Suprapubic skin (tissue), 4 donors: ENCODE measurements at places on chromosomes 3 and 15. TPM values are rescaled to one million over a fixed set of nuclear protein-coding genes. Genes with fewer than 3 reads are reported as not detected.

FANCD2OS gene
- total RNA-seq = not detected

GRCh38 chr3:155737844-155738460 is 6.9 kb downstream of the PLCH1 start:
- DNase-seq = no peak

CFAP100 gene
- total RNA-seq = not detected

GRCh38 chr3:65938676-65939075 is 100.0 kb downstream of the MAGI1 start:
- DNase-seq = no peak

CYP1A2 gene
- not detected for total RNA-seq

GRCh38 chr15:88835119-88835518 is 31.9 kb downstream of the ACAN start:
- no peak for DNase-seq

DNA sequence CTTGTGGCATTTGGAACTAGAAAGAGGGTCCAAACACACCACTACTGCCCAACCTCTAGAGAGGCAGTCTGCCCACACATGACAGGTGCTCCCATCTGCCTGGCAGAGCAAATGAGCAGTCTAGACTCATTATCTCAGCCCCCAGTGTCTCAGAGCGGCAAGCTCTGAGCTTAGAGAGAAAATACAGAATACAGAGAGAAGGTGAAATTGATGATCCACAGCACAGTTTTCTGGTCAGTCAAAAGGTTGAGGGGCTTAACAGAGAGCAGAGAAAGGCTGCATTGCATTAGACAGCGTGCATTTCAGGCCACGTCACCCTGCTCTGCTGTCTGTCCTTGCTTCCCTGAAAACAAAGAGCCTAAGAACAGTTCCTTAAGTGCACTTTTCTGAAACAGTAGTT is 135.1 kb downstream of the KCNMB2 start:
- DNase-seq = no peak

DNA sequence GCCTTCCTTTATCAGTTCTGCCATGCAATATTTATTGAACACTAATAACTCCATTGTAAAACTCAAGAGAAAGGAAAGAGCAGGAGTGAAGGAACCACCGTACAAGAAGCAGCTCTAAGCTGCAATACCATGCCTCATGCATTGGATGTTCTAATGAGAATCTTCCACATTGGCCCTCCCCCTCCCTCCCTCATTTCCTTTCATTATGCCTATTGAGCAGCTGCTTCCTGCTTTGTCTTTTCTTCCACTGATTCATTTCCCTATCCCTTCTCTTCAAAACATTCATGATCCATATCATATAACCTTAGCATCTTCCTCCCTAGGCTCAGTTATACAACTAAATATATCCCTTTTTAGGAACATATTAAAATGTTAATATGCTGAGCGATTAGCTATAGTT is 698.7 kb upstream of the GOLIM4 start:
- DNase-seq = no peak

CFAP20DC gene
- total RNA-seq = 2.3 TPM

DNA sequence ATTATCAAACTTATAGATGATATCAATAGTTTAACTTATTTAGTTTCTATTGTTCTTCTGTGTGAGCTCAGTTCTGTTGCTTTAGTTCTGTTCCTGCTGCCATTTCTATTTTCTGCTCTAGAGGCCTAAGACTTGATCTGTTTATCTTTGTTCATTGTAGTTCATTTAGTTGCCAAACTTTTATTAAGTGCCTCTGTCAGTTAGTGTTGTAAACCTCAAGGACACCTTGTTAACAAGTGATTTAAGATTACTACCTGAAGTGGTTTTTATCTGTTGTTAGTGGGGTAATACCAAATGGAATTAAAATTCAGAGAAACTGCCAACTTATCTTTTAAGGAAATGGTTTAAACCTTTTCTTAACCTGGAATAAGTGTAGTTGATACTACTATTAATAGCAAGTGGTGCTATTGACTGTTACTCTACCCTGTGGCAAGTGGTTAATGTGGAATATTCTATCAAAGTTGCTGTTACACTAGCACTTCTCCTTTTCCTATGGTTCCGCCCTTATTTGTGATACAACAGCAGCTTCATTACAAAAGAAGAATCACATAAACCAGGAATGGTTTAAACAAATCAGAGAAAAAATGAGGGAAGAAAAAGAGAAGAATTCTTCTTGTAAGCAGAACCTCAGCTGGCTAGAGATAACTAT is 500.6 kb upstream of the GOLIM4 start:
- no peak for DNase-seq

SLC12A1 gene
- not detected for total RNA-seq

DNA sequence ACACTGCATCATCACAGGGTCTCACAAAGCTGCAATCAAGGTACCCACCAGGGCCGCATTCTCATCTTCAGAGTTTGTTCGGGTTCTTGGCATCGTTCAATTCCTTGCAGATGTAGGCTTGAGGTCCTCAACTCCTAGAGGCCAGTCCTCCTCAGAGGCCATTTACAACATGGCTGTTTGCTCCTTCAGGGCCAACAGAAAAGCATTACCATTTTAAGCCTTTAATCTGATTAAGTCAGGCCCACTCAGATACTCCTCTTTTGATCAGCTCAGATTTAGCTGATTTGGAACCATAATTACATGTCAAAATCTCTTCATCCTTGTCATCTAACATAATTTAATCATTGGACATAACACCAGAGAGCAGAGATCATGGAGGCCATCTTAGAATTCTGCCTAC is 55.4 kb downstream of the BFSP2 start:
- no peak for DNase-seq

GRCh38 chr3:70754314-70754713 is 441.9 kb upstream of the MDFIC2 start:
- no peak for DNase-seq

DNA sequence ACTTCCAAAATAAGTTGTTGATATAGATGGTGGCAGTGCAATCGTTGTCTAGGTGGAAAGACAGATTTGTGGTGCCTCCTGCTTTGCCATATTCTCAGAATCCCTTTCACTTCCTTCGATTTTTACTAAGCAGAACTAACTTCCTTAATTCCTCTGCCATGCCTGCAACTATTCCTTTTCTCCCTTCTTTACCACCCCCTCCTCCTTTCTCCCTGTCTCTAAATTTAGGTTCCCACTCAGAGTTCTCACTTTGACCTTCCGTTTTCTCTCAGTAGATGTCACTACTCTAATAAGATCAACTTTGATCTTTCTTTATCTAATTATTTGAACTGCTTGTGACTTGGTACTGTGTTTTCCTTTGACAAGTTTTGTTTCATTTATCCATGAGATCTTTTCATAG is 351.2 kb downstream of the LPP start:
- DNase-seq = no peak

- DNase-seq = peak; percentile 49
Observed at GRCh38 chr3:13141991-13142412, 68.8 kb upstream of the IQSEC1 start.

DNA sequence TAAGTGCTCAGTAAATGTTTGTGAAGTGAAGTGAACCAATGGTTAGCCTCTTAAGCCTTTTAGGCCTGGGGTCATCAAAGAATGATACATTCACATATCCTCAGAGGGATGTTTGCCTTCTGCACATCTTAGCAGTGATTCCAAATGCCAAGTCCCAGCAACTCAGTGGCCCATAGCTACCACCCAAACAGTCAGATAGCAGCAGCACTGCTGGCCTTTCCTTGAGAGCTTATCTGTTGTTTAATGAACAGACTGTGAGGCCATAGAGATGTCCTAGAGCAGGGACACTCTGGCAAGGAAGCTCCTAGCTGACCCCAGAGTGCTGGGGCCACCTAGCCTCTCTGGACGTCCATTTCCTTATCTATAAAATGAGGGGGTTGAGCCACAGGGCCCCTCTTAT is 86.8 kb downstream of the CYP19A1 start:
- no peak for DNase-seq

ISLR gene
- total RNA-seq = 15.0 TPM

DNA sequence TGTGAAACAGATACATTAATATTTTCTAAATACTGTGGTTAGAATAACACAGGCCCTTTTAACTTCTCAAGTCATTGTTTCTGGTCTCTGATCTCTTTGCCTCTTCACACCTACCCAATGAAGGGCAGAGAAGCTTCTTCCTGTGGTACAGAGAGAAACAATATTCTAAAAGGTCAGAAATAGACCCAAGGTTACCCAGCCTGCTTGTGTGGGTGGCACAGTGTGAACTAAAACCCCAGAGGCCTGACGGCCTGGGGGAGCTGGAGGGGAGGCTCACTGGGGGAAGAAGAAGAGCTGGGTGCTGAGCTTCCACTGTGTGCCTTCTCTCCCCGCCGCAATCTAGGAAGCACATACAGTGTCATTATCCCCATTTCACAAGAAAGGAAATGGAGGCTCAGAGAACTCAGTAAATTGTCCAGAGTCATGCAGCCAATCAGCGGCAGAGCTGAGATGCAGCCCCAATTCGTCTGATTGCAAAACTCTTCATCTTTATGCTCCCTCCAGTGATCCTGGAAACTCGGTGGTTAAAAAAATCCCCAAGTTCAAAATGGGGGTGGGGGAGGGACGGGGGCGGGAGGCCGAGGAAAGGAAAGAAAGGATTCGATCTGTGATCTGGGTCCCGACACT is 64.1 kb upstream of the HEG1 start:
- no peak for DNase-seq
